ENCODE measurements at places on chromosomes 12 and 14.

GRCh38 chr14:39967885-39968284, 535.7 kb upstream of the FBXO33 start:
- DNase-seq: no peak

DNA sequence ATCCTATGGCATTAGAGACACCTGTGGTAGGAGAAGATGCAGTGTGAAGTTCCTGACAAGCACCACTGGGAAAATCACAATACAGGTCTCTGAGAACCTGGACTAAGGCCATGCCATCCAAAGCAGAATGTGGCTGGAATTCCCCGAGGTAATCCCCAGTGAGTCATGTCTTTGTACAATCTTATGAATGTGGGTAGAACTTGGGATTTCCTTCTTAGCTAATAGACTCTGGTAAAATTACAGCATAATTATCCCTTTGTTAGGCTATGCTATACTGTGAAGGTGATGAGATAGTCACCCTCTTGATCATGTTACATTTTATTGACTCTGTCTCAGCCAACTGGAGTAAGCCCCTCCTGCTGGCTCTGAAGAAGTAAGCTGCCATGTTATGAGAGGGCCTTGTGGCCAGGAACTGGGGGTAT, 224.3 kb upstream of the DCN start:
- DNase-seq: peak; percentile 8

- DNase-seq: no peak
Observed at GRCh38 chr14:61218157-61218556, 63.0 kb downstream of the TMEM30B start.

DNA sequence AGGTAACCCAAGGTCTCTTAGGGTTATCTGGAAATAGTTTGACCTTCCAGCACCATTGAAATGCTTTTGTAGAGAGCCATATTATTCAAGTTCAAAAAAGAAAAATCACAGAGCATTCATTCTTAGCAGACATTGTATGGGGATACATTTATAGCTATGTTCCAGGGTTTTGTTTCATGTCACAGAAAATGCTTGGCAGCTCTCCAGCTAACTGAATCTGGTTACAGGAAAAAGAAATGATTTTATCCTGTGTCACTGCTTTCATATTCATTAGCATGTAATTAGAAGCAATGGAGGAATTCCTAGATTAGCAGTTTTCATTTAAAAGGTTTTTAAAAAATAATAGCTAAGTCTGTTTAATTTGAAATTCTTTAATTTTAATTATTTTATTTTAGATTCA, 78.9 kb downstream of the SNAPC1 start:
- DNase-seq: peak; percentile 35

DNA sequence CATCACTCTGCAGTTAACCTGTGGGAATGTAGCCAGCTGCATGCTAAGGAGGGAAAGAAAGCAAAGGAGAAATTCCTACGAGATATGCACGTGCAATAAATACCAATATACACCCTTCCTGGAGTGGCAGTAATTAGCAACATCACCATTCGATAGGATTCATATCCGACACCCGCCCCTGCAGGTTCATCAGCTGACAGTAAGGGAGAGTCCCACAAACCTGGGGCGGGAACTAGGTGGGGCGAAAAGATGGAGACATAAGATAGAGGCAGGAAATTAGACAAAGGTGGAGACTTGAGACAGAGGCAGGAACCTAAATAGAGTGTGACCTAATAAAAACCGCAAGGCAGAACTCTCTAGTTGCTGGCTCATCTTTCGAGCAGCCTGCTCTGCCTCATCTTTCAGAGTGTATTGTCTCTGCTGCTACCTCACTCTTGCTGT, 51.6 kb downstream of the PLEKHG3 start:
- no peak for DNase-seq

- no peak for DNase-seq
Observed at GRCh38 chr12:15427913-15428312, 105.6 kb downstream of the PTPRO start.

DNA sequence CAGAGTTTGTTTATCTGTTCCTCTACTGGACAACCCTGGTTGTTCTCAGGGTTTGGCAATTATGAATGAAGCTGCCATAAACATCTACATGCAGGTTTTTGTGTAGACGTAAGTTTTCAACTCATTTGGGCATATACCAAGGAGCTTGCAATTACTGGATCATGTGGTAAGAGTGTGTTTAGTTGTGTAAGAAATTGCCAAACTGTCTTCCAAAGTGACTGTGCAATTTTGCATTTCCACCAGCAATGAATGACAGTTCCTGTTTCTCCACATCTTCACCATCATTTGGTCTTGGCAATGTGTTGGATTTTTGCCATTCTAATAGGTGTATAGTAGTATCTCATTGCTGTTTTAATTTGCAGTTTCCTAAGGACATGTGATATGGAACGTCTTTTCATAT, 39.8 kb upstream of the FBXO33 start:
- DNase-seq: no peak

- DNase-seq: peak; percentile 18
Observed at GRCh38 chr14:102390064-102390855, 27.5 kb downstream of the TECPR2 start.

GRCh38 chr14:63046339-63047268, 1.3 kb upstream of the KCNH5 start:
- no peak for DNase-seq

GRCh38 chr12:2008677-2009076, 4.4 kb upstream of the DCP1B start:
- no peak for DNase-seq

DNA sequence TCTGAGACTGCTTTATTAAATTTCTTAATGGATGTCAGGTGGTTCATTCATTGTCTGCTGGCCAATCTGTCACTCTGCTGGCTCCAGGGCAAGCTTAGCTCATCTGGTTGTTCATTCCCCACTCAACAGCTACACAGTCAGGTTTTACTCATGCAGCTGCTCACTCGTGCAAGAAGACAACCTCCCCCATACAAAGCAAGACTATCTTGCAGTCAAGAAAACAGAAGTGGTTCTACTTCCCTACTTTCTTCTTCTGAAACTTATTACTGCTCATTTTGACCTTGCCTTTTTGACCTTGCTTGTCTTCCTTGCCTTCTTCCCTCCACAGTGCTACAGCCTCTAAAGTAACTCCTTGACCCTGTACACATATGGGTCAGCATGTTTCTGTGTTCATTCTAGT, 277.9 kb downstream of the SSPN start:
- DNase-seq: peak; percentile 2

DNA sequence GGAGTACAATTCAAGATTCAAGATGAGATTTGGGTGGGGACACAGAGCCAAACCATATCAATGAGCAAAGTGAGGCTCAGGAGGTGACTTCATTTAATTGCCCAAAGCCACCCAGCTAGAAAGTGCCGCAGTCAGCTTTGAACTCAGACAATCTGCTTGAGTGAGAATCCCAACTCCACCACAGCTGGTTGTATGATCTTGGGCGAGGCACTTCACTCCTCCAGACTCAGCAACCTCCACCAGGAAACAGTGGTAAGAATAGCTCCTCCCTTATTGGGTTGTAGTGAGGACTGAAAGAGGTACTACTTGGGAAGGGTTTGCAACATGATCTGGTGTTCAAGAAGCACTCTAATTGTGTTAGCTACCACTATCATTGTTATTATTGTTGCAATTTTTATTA, 129.2 kb upstream of the RFLNA start:
- DNase-seq: no peak

DNA sequence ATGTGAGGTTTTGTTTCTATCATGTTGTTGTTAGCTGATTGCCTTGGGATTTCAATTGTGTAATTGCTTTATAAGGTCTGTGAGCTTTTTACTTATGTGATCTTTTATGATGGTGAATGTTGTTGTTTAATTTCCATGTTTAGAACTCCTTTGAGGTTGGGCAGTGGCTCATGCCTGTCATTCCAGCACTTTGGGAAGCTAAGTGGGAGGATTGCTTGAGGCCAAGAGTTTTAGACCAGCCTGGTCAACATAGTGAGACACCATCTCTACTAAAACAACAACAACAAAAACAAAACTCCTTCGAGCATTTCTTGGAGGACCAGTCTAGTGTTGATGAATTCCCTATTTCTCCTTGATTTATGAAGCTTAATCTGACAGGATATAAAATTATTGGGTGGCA, 102.1 kb upstream of the PMCH start:
- DNase-seq: no peak

DNA sequence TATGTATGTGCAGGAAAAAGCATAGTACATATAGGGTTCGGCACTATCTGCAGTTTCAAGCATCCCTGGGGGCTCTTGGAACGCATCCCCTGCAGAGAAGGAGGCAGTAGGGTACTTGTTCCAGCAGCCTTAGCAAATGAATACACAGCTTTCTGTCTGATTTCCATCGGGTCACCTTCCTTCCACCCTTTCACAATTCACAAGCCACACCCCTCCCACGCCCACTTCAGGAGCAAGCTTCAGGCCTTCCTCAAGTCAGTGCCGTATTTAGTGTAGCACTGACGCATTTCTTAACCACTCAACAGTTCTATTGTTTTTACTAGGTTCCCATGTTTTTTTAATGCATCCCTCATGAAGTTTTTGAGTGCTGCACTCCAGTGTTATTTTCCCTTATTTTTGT, 64.2 kb downstream of the CLMN start:
- DNase-seq: peak; percentile 24

DNA sequence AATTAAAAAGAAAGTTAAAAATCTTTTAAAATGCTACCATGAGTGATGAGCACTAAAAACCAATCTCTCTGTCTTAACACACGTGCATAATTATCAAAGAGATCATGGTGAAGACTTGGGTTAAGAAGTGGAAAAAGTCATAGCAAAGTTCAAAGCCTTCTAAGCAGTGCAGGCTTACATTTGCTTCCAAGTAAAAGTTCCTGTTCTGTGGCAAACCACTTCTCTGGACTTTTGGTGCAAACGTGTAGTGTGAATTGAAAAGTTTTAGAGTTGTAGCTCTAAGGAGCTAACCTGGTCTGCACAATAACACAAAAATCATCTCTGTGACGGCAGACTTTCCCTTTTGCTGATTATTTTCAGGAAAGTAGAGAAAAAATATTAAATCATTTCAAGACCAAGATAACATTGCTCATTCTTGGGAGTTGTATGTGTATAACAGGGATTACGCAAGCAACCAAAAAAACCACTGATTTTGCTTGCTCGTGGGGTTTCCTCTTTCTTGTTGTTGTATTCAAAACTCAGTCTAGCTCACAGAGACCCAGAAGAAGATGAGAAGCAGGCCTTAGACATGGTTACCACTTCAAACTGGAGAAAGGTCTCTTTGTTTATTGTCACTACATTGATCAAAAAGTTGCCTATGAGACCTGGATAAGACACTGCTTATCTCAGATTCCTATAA, 2.3 kb upstream of the GLIPR1 start:
- peak; percentile 72 for DNase-seq

DNA sequence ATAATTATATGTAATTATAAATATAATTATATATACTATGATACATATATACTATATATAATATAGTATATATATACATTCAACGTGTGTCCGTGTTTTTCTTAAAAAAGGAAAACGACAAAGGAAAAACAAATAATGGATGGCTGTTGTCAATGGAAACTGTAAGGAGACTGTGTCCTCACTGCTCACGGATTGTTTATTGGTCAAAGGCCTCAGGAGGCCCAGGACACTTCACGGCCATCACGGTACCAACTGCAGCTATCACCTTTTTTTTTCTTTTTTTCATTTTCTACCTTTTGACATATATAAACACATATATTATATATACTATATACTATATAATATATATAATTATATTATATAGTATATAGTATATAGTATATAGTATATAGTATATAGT, 113.4 kb downstream of the SPTSSA start:
- DNase-seq: no peak

DNA sequence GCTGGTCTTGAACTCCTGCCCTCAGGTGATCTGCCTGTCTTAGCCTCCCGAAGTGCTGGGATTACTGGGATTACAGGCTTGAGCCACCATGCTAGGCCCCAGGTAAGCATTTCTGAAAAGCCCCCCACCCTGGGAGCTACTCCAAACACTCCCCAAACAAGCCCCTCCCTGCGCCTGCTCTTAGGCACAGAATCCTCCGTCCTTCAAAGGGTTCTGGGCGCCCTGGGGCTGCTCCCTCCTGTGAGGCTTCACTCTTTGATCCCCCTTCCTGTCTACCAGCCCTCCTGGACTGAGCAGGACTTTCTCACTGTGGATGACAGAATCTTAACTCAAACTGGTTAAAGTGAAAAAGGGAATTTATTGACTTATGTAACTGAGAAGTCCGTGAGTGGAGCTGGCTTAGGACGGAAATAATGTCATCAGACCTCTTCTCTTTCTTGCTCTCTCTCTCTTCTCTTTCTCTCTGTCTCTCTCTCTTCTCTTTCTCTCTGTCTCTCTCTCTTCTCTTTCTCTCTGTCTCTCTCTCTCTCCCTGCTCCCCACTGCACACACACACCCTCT, 66.9 kb upstream of the CLMN start:
- DNase-seq: no peak

DNA sequence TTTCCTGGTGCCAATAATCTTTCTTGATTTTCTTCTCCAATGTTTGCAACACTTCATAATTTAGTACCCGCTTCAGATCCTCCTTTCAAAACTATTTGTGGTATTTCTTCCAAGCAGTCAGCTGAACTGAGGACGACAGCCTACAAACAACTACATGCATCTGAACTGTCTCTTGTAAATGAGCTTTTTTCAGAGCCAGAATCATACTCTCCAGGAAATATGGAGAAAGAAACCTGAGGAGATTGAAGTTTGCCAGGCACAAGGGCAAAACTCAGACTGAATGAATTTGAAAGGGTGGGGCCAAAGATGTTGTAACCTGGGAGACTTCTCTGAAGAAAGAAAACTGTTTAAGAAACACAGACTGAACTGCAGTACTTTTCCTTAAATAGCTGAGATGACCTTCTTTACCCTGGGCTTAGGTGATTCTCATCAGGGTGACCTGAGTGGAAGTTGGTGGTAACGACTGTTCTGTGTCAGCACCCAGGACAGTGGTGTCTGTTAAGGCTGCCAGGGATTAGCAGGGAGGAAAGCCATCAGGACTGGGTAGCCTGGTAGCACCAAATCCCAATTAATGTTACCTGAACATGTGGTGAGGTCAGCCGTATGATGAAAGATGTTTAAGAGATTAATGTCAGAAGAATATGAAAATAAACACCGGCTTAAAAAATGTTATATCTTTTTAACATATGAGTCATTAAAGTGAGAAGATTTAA, 95.0 kb downstream of the TGFB3 start:
- DNase-seq: peak; percentile 73

- DNase-seq: no peak
Observed at GRCh38 chr14:88430976-88431375, 45.5 kb downstream of the SPATA7 start.

GRCh38 chr12:63362791-63363190, 211.8 kb upstream of the AVPR1A start:
- no peak for DNase-seq

- no peak for DNase-seq
Observed at GRCh38 chr12:91947459-91947858, 198.2 kb downstream of the BTG1 start.

DNA sequence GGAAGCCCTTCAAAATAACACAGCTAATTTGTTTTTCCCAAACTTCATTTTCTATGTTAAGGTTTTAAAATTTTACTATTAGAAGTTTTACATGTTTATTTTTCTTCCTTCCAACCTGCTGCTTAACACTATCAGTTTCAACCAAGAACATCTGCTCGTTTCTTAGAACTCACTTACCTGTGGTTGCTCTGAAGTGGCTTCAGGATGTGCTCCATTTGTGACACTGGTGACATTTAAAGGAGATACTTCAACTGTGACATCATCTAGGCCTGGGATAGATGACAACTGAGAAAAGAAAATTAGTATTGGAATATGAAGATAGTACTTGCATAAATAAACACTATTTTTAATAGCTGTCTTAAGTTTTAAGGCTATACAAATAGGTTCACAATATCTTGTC, 17.9 kb downstream of the WASHC3 start:
- DNase-seq: no peak

- peak; percentile 81 for DNase-seq
Observed at GRCh38 chr12:10385166-10385613, 4.7 kb downstream of the KLRK1 start.

GRCh38 chr14:61064210-61064609, 83.2 kb downstream of the SLC38A6 start:
- no peak for DNase-seq

All from adipocyte (in vitro differentiated cells).